ENCODE measurements at places on chromosomes 5 and 9. TPM values are rescaled to one million over a fixed set of nuclear protein-coding genes. Genes with fewer than 3 reads are reported as not detected.

ELOVL7 gene
- 2.2 TPM for polyA plus RNA-seq

CDH9 gene
- polyA plus RNA-seq, result not detected

ACTBL2 gene
- polyA plus RNA-seq, result not detected

NEURL1B gene
- polyA plus RNA-seq, result 8.6 TPM

SLC36A2 gene
- polyA plus RNA-seq, result not detected

LMBRD2 gene
- polyA plus RNA-seq, result 1.3 TPM

HTR1A gene
- polyA plus RNA-seq, result not detected

CD180 gene
- 0.06 TPM for polyA plus RNA-seq

SLC25A2 gene
- 0.29 TPM for polyA plus RNA-seq

MAMDC2 gene
- 7.0 TPM for polyA plus RNA-seq

CDC20B gene
- not detected for polyA plus RNA-seq

CD14 gene
- polyA plus RNA-seq, result 7.4 TPM

HEMGN gene
- not detected for polyA plus RNA-seq

QRFP gene
- polyA plus RNA-seq, result 0.08 TPM

OR1L8 gene
- 0.01 TPM for polyA plus RNA-seq

TEX48 gene
- polyA plus RNA-seq, result not detected

P4HA2 gene
- 11.5 TPM for polyA plus RNA-seq

HAPLN1 gene
- 0.02 TPM for polyA plus RNA-seq

ROR2 gene
- 1.7 TPM for polyA plus RNA-seq

PCDHAC1 gene
- polyA plus RNA-seq, result not detected

SETD9 gene
- 3.7 TPM for polyA plus RNA-seq

FOXD4L3 gene
- polyA plus RNA-seq, result 0.10 TPM

OTP gene
- polyA plus RNA-seq, result not detected

CDKN2AIPNL gene
- 34.6 TPM for polyA plus RNA-seq

NPR3 gene
- polyA plus RNA-seq, result 5.7 TPM

CER1 gene
- not detected for polyA plus RNA-seq

TPRN gene
- polyA plus RNA-seq, result 12.8 TPM

RABL6 gene
- 46.5 TPM for polyA plus RNA-seq

PCDHB13 gene
- 0.33 TPM for polyA plus RNA-seq

PCDHGB7 gene
- polyA plus RNA-seq, result 1.4 TPM

ADAMTS6 gene
- 0.25 TPM for polyA plus RNA-seq

PCDHGA5 gene
- 0.14 TPM for polyA plus RNA-seq

OLFML2A gene
- 5.2 TPM for polyA plus RNA-seq

HAVCR2 gene
- 0.47 TPM for polyA plus RNA-seq

GAS1 gene
- polyA plus RNA-seq, result 3.6 TPM

PCDHA11 gene
- polyA plus RNA-seq, result under 0.01 TPM

CAVIN4 gene
- 0.07 TPM for polyA plus RNA-seq

ESM1 gene
- polyA plus RNA-seq, result 0.16 TPM

NUTM2F gene
- not detected for polyA plus RNA-seq

SLC6A19 gene
- not detected for polyA plus RNA-seq

ATG10 gene
- 3.8 TPM for polyA plus RNA-seq

RPL35 gene
- polyA plus RNA-seq, result 5,640 TPM

KCNN2 gene
- polyA plus RNA-seq, result 0.21 TPM

ANKRD31 gene
- 0.51 TPM for polyA plus RNA-seq

ITK gene
- polyA plus RNA-seq, result 0.84 TPM

BSPRY gene
- polyA plus RNA-seq, result 17.2 TPM

POLR3G gene
- polyA plus RNA-seq, result 3.4 TPM

IL17B gene
- 1.4 TPM for polyA plus RNA-seq

EGFLAM gene
- 0.53 TPM for polyA plus RNA-seq

CSF1R gene
- 4.9 TPM for polyA plus RNA-seq

PRSS3 gene
- polyA plus RNA-seq, result 112 TPM

EQTN gene
- polyA plus RNA-seq, result not detected

FCN2 gene
- 0.16 TPM for polyA plus RNA-seq

RASEF gene
- 3.8 TPM for polyA plus RNA-seq

LCNL1 gene
- 0.20 TPM for polyA plus RNA-seq

WNT8A gene
- not detected for polyA plus RNA-seq

KIAA0825 gene
- polyA plus RNA-seq, result 0.38 TPM

SLC46A2 gene
- 1.6 TPM for polyA plus RNA-seq
